ENCODE measurements at places on chromosomes 1 and 21.

GRCh38 chr1:55425310-55425930 is 210.3 kb upstream of the USP24 start:
- no peak for DNase-seq

DNA sequence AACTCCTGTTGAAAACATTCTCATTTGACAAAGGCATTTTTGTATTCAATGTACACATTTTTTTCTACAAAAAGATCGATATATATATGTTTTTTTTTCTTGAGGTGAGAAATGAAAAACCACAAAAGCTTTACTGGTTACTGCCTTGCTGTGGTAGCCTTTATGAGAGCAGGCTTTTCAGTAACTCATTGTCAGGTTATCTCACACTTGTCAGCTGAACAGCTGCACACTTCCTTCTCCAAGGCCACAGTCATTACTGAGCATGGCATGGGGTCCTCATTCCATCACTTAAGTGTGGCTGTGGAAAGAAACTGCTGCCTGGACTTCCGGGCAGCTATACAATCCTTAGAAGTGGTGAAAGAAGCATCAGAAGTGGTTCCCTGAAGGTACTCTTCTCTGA is 169.3 kb upstream of the ZP4 start:
- DNase-seq, result no peak

- no peak for DNase-seq
These were observed 112.2 kb upstream of the COL6A1 start for GRCh38 chr21:45869121-45870007.

DNA sequence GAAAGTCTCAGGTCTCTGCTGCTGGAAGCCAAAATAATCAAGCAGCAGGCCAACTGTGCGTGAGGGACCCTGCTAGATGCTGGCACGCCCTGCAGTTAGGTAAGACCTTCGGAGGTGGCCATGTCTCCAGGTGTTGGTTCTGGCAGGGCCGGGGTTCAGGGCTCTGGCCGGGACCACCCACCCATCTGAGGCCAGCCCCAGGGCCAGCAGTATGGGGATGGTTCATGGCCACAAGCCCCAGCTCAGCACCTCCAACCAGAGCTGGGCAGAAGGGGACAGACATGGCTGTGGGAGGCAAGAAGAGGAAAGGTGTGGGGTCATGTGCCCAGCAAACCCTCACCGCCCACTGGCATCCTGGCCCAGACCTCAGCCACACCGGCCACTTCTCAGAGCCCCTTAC is 23.3 kb downstream of the LRP8 start:
- no peak for DNase-seq

GRCh38 chr21:42215942-42216725 is 2.8 kb upstream of the ABCG1 start:
- no peak for DNase-seq

DNA sequence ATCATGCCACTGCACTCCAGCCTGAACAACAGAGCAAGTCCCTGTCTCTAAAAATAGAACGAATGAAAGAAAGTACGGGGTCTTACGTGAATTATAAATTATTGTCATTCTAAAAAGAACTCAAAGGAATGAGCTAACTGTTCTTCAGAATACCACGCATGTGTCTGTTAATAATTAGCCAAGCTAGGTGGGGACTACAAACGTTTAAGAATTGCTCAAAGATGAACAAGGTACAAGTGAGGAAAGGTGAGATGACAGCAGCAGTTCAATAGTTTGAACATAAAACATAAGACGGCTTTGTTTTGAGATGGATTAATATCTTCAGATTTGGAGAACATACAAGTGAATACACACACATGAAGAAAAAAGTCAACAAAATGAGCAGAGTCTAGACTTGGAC is 79.6 kb downstream of the UBR4 start:
- no peak for DNase-seq

DNA sequence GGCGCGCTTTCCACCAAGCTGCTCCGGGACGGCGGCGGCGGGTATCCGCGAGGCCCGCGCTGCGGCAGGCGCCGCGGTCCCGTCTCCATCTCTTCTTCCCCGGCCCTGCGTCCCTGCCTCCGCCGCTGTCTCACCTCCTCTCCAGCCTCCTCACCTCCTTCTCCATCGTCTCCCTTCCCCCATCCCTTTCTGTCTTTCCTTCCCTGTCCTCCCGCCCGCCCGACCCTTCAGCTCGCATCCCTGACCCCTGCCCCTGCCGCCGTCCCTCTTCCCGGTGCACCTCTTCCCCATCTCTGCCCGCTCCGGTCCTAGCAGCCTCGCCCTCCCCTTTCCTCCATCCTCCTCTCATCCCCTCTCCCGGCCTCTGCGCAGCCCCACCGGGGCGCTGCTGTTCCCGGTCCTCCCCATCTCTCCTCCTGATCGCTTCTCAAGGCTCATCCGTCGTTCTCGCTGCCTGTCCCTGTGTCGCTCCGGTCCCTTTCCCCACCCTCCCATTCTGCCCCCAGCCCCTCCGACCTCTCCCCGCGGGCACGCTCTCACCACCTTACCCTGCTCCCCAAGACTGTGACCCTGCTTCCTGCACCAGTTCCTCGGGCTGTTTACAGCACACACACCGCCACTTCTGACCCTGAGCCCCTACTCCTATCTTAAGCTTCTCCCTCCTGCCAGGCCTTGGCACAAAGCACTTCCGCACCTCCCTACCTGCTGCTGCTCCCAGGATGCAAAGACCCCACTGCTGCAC is 760 bp upstream of the NPHP4 start:
- DNase-seq, result no peak

GRCh38 chr1:22406722-22407495 is 44.7 kb upstream of the ZBTB40 start:
- no peak for DNase-seq

- DNase-seq, result no peak
These were observed 34.5 kb downstream of the MAN1A2 start for GRCh38 chr1:117401761-117402160.

DNA sequence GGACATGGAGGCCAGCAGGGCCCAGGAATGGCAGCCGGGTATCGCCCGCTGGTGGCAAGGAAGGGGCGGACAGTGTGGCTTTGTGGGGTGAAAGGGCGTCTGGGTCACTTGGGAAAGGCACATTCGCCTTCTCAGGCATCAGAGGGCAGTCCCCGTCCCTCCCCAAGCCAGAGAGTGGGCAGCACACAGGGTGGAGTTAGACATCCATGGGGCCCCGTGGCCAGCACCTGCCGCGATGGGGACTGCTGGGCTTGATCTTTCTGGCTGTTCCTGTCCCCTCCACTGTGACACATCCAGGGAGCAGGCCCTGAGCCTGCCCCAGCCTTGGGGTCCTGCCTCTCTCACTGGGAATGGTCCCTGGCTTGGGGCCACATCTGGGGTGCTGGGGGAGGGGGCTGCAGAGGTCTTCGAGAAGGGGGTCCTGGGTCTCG is 4.0 kb upstream of the TRPM2 start:
- no peak for DNase-seq

- DNase-seq, result no peak
These were observed 22.0 kb downstream of the SMAP2 start for GRCh38 chr1:40395190-40396175.

DNA sequence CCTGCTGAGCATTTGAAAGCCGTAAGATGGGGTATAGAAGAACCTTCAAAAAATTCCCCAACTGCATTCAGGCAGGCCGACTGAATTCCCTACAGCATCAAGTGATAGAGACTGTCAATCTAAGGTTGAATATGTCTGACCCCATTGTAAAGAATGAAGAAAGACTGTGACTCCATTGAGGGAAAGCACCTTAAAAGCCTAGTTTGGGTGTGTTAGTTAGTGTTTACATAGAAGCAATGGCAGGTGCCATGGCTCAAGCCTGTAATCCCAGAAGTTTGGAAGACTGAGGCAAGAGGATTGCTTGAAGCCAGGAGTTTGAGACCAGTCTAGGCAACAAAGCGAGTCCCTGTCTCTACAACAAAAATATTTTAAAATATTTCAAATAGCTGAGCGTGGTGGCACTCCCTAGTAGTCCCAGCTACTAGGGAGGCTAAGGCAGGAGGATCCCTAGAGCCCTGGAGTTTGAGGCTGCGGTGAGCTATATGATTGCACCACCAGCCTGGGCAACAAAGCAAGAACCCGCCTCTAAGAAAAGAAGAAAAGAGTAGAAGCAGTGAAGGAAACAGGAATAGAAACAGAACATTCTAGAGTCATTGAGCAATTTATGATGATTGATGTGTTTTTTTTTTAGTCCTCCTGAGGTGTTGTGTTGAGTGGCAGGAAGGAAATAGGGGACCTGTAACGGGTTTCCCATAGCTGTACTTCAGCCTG is 15.4 kb downstream of the POLR3GL start:
- DNase-seq, result no peak

DNA sequence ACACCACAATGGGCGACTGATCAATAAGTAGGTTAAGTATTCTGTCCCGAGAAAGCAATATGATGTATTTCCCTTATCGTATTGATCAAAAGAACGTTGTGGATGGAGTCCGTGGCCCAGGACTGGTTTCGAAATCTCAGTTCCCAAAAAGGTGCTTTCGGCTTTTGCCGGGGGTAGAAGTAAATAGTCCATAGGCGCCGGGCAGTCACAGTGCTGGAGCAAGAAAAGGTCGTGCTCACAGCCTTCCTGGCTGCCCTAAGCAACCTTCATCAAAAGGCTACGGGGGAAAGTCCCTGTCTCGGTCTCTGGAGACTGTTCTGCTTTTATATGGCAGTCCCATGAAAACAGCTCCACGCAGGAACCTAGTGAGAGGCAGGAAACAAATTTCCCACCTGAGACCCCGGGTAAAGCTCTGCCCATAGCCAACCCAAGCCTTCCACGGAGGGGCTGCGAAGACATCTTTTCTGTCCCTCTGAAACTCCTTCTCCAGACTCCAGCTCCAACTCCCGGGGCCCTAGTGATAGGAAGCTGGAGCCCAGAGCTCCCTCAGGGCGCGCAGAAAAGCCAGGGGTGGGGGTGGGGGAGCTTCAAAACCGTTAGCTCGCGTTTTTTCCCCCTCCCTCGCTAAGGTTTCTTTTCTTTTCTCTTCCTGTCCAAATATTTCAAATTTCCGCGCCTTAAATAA is 7.0 kb downstream of the CDKN2C start:
- DNase-seq, result peak; percentile 76

DNA sequence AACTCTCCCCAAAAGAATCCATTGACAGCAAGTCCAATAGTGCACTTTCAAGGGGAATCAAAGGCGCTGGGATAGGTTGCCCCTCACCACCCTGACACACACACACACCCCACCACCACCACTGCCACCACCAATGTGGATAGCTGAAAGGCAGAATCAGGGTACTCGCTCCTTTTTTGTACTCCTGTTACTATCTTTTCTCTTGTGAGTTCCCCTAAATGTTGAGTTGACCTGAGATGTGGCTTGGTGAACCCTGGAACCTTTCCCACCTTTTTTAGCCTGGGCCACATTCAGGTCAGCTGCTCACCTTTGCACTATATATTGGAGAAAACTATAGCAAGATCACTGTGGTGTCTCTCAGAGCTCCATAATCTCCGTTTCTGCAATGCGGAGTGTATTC is 3.9 kb downstream of the S100A8 start:
- no peak for DNase-seq

DNA sequence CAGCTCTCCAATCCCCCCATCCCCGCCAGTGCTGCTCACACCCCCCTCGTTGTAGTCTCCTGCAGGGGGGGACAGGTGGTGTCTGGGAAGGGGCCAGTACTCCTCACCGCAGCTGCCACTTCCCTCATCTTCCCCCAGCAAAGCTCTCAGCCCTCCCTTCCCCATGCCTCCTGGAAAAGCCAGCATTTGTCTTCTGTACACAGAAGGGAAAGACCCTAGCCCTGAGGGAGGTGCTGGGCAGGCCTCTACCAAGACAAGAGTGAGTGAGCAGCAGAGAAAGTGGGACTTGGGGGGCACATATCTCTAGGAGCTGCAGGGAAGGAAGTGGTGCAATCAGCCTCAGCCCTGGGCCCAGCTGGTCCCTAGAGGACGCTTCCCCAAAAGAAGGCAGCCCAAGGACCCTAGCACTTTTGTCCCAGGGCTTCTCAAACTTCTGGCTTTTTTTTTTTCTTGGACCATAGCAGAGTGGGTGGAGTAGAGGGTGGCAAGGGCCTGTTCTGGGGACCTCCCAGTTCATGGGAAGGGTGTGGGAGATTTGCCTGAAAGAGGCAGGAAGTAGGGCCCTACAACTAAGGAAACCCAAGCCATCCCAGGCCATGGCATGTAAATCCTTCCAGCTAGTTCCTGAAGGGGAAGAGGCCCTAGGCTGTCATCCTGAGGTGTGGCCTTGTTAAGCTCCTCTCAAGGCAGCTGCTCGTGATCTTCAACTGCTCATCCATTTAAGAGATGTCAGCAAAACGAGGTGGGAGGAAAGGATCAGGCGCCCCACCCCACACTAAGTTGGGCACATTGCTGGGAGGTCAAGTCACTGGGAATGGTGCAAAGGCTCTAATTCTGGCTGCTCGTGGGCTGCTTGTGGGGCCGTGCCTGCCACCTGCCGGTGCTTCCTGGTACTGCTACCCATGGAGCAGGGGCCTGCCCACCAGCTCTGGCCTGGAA is 12.6 kb downstream of the ZC3H12A start:
- DNase-seq, result peak; percentile 85

GRCh38 chr1:8061210-8061609 is 35.1 kb upstream of the ERRFI1 start:
- no peak for DNase-seq

DNA sequence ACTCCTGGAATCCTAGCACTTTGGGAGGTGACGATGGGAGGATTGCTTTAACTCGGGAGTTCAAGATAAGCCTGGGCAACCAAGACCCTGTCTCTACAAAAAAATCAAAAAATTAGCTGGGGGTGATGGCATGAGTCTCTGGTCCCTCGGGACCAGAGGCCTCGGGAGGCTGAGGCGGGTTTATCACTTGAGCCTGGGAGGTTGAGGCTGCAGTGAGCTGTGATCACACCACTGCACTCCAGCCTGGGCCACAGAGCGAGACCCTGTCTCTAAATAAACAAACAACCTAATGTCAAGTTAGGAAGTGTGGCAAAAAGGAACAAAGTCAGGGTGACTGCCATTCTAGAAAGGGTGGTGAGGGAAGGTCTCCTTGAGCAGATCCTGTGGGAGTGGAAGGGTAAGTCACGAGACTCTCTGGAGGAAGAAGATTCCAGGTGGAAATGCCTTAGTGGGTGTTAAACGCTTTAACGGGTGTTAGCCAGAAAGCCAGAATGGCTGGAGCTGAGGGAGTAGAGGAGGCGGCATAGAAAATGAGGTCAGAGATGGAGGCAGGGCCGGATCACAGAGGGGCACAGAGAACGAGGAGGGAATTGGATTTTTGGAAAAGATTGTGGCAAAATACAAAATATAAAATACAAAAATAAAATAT is 62.2 kb upstream of the ATP5PO start:
- no peak for DNase-seq

Measured in retina (tissue), 1 donor.